ENCODE measurements at places on chromosomes 16 and 17. TPM values are rescaled to one million over a fixed set of nuclear protein-coding genes. Genes with fewer than 3 reads are reported as not detected.
A peak's percentile ranks its signal among the peaks of the same experiment; 100 is the strongest.

The MC1R gene
- 8.1 TPM for total RNA-seq

- peak; percentile 33 for DNase-seq
Measured at GRCh38 chr17:44672479-44673093, 16.3 kb downstream of the MEIOC start.

The TEKT1 gene
- not detected for total RNA-seq

GRCh38 chr17:305090-305976 is 47.3 kb downstream of the RPH3AL start:
- DNase-seq: no peak

The CYGB gene
- 2.8 TPM for total RNA-seq

The STUB1 gene
- total RNA-seq: 83.1 TPM

DNA sequence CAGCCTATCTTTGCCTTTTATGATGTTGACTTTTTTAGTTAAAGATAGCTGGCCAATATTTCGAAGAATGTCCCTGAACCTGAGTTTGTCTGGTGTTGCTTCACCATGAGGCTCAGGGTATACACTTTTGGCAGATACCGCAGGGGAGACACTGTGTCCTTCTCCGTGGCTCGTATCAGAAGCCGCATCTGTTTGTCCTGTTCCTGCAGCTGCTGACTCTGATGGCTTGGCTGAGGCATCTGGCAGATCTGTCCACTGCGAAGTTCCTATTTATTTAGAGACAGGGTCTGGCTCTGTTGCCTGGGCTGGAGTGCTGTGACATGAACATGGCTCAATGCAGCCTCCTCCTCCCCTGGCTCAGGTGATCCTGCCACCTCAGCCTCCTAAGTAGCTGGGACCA is 93.5 kb downstream of the CRISPLD2 start:
- no peak for DNase-seq

- no peak for DNase-seq
Measured at GRCh38 chr16:17776888-17777287, 306.1 kb upstream of the XYLT1 start.

- DNase-seq: no peak
Measured at GRCh38 chr17:8843344-8843743, 24.1 kb downstream of the PIK3R6 start.

- no peak for DNase-seq
Measured at GRCh38 chr17:80804466-80804865, 187.2 kb upstream of the CHMP6 start.

The DBF4B gene
- 12.9 TPM for total RNA-seq
